MCF 10A (cell line): ENCODE measurements at places on chromosomes 5 and 9. TPM values are rescaled to one million over a fixed set of nuclear protein-coding genes. Genes with fewer than 3 reads are reported as not detected.
A peak's percentile ranks its signal among the peaks of the same experiment; 100 is the strongest.

PTGES2 gene
- total RNA-seq, result 114 and 130 TPM in 2 replicates

GRCh38 chr5:169174923-169175322 lies 126.0 kb downstream of the SLIT3 start:
- H3K36me3 ChIP-seq, result peaks cover 6% of the 10 kb centered on the region
- no peaks in the 10 kb centered on the region for H3K4me1 ChIP-seq
- no peak overlapping the region for H3K4me3 ChIP-seq
- H3K27ac ChIP-seq, result no peak overlapping the region
- DNase-seq, result no peak

CDO1 gene
- 0.42 and 0.44 TPM in 2 replicates for total RNA-seq

SMIM27 gene
- total RNA-seq, result 7.4 and 7.8 TPM in 2 replicates

- H3K36me3 ChIP-seq, result peaks cover 37% of the 10 kb centered on the region
- no peak for DNase-seq
- H3K27ac ChIP-seq, result no peak overlapping the region
These were observed 62.1 kb downstream of the BASP1 start for GRCh38 chr5:17279487-17279886.

NMUR2 gene
- not detected in 2 replicates for total RNA-seq

IL7R gene
- 0.26 and 0.44 TPM in 2 replicates for total RNA-seq

GRCh38 chr9:70382709-70383605 lies 31.5 kb downstream of the KLF9 start:
- no peaks in the 10 kb centered on the region for H3K27me3 ChIP-seq
- no peak for DNase-seq
- H3K36me3 ChIP-seq, result peaks cover 25% of the 10 kb centered on the region
- H3K27ac ChIP-seq, result no peak overlapping the region
- no peak overlapping the region for H3K4me3 ChIP-seq
- no peaks in the 10 kb centered on the region for H3K4me1 ChIP-seq

- peaks cover 22% of the 10 kb centered on the region for H3K36me3 ChIP-seq
- H3K4me1 ChIP-seq, result peaks cover 16% of the 10 kb centered on the region
- H3K27me3 ChIP-seq, result no peaks in the 10 kb centered on the region
- no peak for DNase-seq
These were observed 1.8 kb downstream of the MRPL36 start for GRCh38 chr5:1797855-1798254.

FCHO2 gene
- total RNA-seq, result 16.9 and 26.3 TPM in 2 replicates

DOCK8 gene
- 5.2 and 5.7 TPM in 2 replicates for total RNA-seq

AGTPBP1 gene
- total RNA-seq, result 27.2 and 30.8 TPM in 2 replicates

PCDHGA3 gene
- total RNA-seq, result 0.07 and 0.25 TPM in 2 replicates

GRCh38 chr5:6634306-6634705 lies 1.1 kb downstream of the SRD5A1 start:
- peaks cover 37% of the 10 kb centered on the region for H3K4me1 ChIP-seq
- H3K36me3 ChIP-seq, result peaks cover 24% of the 10 kb centered on the region
- peak; percentile 11 for DNase-seq
- H3K27me3 ChIP-seq, result no peaks in the 10 kb centered on the region
- peak overlapping the region; percentile 73 for H3K27ac ChIP-seq

SPINK13 gene
- not detected in 2 replicates for total RNA-seq

- no peak overlapping the region for H3K4me3 ChIP-seq
- no peaks in the 10 kb centered on the region for H3K4me1 ChIP-seq
- no peak overlapping the region for H3K27ac ChIP-seq
These were observed 237.6 kb upstream of the RGMB start for GRCh38 chr5:98535901-98536300.

FBXW11 gene
- 64.7 and 82.7 TPM in 2 replicates for total RNA-seq

DNA sequence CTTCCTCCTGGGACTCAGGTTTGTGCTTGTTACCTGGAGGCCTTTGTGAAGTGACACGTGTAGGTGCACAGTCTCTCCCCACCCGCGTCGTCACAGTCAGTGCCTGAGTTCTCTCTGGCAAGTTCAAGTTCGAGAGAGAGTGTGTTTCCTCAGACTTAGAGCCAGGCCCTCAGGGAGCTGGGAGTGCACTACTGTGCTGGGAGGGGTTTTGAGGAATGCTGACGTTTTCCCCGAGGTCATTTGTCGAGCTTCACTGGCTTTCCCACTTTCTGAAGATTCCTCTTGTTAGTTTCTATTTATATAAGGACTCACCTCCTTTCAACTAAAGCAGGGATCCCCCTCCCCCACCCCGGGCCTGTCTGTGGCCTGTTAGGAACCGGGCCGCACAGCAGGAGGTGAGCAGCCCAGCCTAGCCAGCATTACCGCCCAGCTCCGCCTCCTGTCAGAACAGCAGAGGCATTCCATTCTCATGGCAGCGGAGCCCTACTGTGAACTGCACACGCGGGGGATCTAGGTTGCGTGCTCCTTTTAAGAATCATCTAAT lies 209.2 kb downstream of the DIRAS2 start:
- H3K4me1 ChIP-seq, result no peaks in the 10 kb centered on the region
- DNase-seq, result peak; percentile 18
- no peaks in the 10 kb centered on the region for H3K36me3 ChIP-seq
- H3K27ac ChIP-seq, result no peak overlapping the region

ANKRD18B gene
- total RNA-seq, result 12.5 and 13.0 TPM in 2 replicates

GRCh38 chr9:97812247-97812543 lies 40.8 kb upstream of the FOXE1 start:
- no peaks in the 10 kb centered on the region for H3K36me3 ChIP-seq
- peaks cover 2% of the 10 kb centered on the region for H3K27me3 ChIP-seq
- no peak for DNase-seq
- no peak overlapping the region for H3K4me3 ChIP-seq

DNA sequence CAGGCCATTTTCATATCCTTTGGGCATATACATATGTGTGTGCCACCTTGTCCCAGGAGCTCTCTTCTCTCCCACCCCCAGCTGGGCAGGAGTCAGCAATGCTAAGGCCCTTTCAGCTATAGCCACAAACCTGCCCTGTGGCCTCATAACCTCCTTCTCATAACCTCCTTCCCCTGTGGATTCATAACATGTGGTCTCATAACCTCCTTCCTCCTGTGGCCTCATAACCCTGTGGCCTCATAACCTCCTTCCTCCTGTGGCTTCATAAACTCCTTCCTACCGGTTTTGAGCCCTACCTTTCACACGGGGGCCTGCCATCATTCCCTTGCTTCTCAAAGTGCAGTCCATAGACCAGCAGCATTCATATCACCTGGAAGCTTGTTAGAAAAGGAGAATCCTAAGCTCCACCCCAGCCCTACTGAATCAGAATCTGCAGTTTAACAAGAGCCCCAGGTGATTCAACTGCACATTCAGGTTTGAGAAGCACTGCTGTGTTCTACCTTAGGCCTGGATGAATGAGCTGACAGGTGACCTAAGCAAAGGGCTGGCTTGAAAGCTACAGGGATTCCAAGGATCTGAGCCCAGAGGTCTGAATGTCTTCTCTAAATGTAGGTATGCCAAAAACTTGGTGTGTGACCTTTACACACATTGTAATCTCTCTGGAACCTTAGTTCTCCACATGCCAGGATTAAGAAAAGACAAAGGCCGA lies 41.9 kb upstream of the PLPP6 start:
- DNase-seq, result no peak
- H3K4me3 ChIP-seq, result no peak overlapping the region
- H3K36me3 ChIP-seq, result no peaks in the 10 kb centered on the region
- no peak overlapping the region for H3K27ac ChIP-seq
- H3K27me3 ChIP-seq, result no peaks in the 10 kb centered on the region
- peaks cover 3% of the 10 kb centered on the region for H3K4me1 ChIP-seq

DNA sequence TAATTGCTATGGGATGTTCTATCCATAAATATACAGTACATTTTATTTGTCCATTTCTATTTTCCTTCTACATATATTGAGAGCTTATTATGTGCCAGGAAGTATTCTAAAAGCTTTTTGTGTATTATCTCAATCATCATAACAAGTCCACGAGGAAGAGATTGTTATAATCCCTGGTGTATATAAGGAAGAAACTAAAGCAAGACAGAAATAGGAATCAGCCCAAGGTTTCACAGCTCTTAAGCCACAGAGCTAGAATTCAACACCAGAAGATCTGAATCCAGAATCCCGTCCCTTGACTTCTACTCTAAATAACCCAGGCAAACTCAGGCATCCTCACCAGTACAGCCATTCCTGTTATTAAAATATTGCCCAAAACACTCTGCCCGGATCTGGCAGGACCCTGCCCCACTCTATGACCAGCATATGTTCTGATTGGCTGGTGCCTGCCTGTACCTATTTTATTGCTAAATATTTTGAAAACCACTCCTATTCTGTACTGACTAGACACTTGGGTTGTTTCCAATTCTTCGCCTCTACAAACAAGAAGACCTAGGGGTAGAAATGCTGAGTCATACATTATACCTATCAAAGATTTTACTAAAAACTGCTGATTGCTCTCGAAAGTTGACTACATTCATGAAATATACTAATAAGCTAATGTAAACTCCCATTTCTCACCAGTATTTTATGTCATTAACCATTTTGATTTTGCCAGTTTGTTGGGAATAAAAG lies 297.4 kb downstream of the ENC1 start:
- no peak overlapping the region for H3K4me3 ChIP-seq
- no peak overlapping the region for H3K27ac ChIP-seq
- no peaks in the 10 kb centered on the region for H3K27me3 ChIP-seq
- no peaks in the 10 kb centered on the region for H3K36me3 ChIP-seq

DNA sequence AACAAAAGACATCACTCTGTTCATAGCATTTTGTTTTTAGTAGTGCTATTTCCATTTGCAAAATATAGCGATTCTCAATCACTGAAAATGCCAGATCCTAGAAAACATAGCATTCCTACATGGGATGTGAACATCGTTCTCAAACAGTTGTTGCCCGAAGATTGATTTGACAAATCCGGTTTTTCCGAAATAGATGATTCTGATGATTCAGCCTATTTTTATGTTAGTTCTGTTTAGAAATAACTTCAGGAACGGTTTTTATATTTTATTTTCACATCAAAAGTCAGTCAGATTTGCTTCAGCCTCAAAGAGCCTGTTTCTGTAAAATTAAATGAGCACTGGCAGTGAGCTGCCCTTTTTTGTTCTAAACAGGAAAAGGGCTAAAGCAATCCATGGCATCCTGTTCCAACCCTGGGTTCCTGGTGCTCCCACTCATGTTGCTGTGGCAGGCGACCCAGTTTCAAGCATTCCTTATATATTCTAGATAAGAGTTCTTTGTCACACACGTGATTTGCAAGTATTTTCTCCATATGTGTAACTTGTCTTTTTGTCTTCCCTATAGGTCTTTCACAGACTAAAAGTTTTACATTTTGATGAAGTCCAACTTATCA lies 14.2 kb upstream of the PSIP1 start:
- no peak for DNase-seq
- H3K4me3 ChIP-seq, result no peak overlapping the region
- H3K36me3 ChIP-seq, result no peaks in the 10 kb centered on the region

- H3K4me1 ChIP-seq, result no peaks in the 10 kb centered on the region
- no peak overlapping the region for H3K27ac ChIP-seq
- no peaks in the 10 kb centered on the region for H3K36me3 ChIP-seq
- no peaks in the 10 kb centered on the region for H3K27me3 ChIP-seq
- no peak for DNase-seq
- H3K4me3 ChIP-seq, result no peak overlapping the region
These were observed 307.3 kb downstream of the FBXL7 start for GRCh38 chr5:15807248-15807647.

GRCh38 chr9:78676623-78677022 lies 379.7 kb downstream of the PSAT1 start:
- DNase-seq, result no peak
- no peak overlapping the region for H3K27ac ChIP-seq
- no peak overlapping the region for H3K4me3 ChIP-seq
- no peaks in the 10 kb centered on the region for H3K4me1 ChIP-seq

GRCh38 chr5:6714226-6715041 lies 1.2 kb downstream of the TENT4A start:
- H3K27ac ChIP-seq, result peak overlapping the region; percentile 64
- H3K36me3 ChIP-seq, result peaks cover 6% of the 10 kb centered on the region
- peaks cover 39% of the 10 kb centered on the region for H3K4me1 ChIP-seq

UGT3A1 gene
- not detected in 2 replicates for total RNA-seq

SH3PXD2B gene
- 34.1 and 42.3 TPM in 2 replicates for total RNA-seq

ARSI gene
- total RNA-seq, result 0.19 and 0.25 TPM in 2 replicates

IRX4 gene
- 41.2 and 44.7 TPM in 2 replicates for total RNA-seq

DNA sequence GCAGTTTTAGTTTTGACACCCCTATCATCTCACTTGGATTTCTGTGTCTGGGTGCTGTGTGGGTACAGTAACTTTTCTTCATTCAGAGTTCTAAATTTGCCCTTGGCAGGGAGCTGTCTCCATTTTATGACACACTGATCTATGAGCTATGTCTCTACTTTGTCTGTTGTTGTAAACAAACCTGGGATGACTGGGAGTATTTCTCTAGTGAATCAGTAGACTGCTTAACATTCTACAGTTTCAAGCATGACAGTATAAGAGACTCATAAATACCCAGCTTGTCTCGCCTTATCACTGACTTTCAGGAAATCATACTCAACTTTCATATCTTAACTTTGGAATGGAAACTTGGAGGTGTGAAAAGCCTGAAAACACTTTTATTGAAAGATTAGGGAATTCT lies 212.1 kb upstream of the NUDT12 start:
- no peaks in the 10 kb centered on the region for H3K36me3 ChIP-seq
- H3K27ac ChIP-seq, result no peak overlapping the region
- H3K4me3 ChIP-seq, result no peak overlapping the region
- no peak for DNase-seq
- H3K4me1 ChIP-seq, result no peaks in the 10 kb centered on the region
- no peaks in the 10 kb centered on the region for H3K27me3 ChIP-seq

- no peaks in the 10 kb centered on the region for H3K4me1 ChIP-seq
- H3K4me3 ChIP-seq, result no peak overlapping the region
- no peak for DNase-seq
- no peaks in the 10 kb centered on the region for H3K27me3 ChIP-seq
- no peaks in the 10 kb centered on the region for H3K36me3 ChIP-seq
These were observed 237.5 kb upstream of the ADRA1B start for GRCh38 chr5:159678657-159679392.

RMI1 gene
- 6.9 and 11.0 TPM in 2 replicates for total RNA-seq

DNA sequence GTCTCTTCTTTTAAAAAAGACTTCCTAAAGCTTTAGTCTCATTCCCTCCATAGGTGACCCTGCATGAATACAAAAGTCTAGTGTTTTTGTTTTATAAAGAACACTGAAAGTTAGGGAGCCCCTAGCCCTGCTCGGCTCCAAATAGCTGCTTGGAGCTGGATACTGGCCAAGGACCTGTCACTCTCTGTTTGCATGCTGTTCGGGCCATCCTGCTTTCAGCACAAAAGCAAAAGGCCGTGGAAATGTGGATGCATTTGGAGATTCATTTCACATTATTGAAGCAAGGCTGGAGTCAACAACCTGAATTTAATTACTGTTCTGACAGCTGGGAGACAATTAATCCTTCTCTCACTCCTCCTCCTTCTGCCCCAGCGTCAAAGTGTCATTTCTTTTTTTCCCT lies 151.7 kb upstream of the NMUR2 start:
- no peak for DNase-seq
- no peak overlapping the region for H3K4me3 ChIP-seq
- no peaks in the 10 kb centered on the region for H3K36me3 ChIP-seq
